NB4 (cell line): ENCODE measurements at places on chromosomes 11 and 22.

DNA sequence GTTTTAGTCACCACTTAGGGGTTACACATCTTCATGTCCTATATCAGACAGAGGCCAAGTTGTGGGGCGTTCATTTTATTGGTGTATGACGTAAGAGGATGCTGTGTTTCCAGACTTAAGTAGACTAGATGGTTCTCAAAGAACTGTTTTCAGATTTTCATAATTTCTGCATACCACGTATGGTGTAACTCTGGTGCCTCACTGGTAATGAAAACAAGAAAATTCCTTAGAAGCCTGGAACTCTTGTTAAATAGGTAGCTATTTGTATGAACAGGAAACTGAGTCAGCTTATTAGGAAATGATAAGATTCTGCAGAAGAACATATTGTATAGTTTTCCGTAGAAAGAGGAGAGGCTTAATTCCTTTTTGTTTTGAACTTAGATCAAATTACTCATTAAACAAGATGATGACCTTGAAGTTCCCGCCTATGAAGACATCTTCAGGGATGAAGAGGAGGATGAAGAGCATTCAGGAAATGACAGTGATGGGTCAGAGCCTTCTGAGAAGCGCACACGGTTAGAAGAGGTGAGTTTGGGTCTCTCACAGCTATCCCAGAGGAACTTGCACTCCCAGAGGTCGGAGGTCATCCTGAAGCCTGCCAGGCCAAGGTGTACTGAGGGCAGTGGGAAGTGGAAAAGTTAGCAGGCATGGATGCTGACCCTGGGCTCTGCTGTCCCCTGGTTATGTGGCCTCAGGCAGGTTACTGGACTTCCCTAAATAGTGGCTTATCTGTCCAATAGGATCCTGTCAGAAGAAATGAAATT is 3.9 kb downstream of the CDC45 start:
- peak; percentile 48 for DNase-seq

GRCh38 chr11:24093375-24093774 is 403.5 kb upstream of the LUZP2 start:
- no peak for DNase-seq

DNA sequence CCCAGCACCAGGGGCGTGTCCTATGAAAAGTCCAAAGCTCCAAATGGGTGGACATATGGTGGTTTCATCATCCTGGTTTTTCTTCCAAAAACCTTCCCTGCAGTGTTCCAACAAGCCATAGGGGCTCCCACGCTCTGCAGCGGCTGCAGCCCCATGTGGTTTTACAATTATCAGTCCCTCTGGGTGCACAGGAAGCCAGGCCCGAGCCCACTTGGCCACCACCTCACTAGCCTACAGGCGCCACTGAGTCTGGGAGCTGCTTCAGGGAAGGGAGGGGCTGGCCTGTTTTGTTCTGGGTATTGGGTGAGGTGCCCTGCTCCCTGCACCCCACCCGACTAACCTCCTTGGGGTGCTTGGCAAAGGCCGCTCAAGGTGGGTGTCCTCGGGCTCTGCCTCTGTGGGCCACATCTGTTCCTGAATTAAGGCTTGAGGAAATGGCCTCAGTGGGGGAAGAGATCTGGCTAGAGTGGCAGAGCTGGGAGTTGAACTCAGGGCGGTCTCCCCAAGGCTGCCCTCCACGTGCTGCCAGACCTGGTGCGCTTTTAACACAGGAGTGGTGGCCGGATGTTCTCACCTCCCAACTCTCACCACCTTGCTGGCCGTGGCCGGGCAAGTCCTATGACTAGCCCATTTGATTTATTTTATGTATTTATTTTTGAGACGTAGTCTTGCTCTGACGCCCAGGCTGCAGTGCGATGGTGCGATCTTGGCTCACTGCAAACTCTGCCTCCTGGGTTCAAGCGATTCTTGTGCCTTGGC is 5.3 kb upstream of the CDC42BPG start:
- no peak for DNase-seq

DNA sequence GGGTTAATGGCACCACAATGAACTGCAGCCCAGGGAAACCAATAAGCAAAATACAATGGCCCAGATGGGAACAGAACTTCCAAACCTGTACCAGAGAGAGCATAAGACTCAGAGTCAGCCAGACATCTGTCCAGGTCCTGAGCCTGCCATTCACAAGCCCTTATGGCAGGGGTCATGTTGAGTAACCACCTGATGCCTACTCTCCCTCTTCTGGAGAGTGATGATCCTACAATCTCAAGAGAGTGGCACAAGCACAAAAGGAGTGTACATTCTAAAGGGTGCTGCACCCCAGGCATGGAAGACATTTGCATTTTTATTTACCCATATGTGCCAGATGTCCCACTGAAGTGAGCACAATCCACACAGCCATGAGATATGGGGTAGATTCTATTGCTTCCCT is 10.6 kb downstream of the TENM4 start:
- DNase-seq, result no peak

DNA sequence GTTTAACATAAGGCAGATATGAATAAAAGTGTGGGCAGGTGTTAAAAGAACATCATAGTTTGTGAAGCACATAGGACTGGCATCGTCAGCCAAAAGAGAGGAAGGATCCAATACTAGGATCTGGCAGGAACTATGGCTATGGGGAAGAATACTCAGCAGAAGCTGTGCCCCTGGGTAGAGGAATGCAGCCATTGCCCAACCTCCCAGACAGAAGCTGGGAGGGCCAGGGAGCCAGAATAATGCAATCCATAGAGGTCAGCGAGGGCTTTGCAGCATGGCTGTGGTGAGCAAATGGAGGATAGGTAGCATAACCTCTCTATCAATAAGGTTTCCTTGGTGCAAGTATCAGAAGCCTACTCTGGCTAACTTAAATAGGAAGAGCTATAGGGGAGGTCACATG is 11.7 kb upstream of the CSTF3 start:
- DNase-seq, result no peak

DNA sequence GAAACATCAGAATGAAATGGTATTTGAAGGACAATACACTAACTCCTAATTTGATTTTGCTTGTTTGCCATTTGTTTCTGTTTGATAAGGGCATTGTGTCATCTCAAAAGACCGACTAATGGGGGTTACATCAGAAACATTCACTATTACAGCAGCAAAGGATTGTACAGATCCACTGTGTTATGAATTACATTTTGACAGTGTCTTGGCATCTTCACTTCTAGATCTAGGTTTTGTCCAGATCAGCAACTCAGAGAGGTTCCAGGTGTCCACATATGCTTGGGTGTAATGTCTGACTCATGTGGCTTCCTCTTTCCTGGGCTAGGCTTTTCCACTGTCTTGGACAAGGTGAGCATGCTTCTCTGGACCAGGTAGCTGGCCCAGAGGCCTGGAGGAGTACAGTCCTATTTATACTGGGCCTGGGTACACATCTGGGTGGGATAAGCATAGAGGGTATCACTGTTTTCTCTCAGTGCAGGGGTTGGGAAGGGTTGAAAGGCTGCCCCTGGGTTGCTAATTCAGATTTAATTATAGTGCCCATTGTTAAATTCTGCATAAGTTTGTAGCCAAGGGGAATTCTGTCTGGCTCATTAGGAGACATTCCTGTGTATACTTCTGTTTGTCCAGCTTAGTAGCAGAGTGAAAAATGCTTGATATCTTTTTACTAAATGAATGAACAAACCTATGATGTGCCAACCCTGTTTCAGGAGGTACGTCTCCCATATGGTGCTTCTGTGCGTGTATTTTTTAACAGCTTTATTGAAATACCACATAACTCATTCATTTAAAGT is 23.8 kb downstream of the DDI1 start:
- no peak for DNase-seq

DNA sequence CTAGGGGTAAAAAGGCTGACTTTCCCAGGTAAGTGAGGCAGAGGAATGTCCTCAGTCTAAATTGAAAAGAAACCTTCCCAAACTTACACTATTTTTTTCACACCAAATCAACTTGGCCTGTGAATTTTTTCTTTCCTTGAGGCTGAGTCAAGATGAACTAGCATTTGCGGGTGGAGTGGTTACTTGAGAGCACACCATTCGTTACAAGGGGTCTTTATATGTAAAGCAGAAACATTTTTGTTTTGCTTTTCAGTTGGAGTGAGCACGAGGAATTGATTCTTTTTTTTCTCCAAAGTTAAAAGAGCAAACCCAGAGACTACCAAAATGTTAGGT is 36.4 kb downstream of the MAML2 start:
- no peak for DNase-seq

DNA sequence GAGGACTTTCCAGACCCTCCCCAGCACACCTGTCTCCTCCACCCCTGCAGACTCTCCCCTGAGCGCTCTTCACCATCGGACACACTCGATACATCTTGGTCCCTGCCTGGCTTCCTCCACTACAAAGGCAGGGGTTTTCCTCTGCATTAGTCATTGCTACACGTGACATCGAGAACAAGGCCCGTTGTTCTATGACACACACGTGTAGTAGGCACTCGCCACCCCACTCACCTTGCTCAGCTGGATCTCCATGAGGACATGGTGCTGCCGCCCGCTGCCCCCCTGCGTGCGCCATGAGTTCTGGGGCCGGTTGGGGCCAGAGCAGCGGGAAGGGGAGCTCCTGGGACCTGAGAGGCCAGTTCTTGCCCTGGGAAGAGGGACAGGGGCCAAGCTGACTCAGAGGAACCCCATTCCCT is 16.7 kb downstream of the ATG2A start:
- DNase-seq, result no peak

DNA sequence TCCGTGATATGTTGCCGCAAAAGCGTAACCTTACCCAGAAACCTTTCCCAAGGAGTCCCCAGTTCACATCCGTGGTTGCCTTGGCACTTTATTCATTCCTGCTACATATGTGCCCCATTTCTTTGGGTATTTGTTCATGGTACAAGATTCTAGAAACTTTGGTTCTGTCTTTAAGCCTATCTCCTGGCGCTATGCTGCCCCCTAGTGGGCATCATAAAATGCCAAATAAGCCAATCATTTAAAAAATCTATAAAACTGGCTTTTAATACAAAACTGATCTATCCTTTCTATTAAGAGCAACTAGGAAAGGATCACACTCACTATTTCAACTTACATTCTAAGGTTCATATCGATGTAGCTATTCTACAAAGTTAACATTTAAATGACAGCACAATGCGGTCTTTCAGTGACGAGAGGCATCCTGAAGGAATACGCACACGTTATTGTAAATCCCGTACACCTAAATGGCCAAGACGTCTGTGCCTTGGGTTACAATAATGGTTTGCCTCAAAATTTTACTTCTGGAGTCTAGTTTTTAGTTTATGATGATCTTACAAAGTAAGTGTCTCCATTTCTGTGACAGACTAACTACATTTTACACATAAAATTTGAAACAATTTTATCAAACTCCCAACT is 16.2 kb downstream of the PIWIL3 start:
- peak; percentile 61 for DNase-seq

DNA sequence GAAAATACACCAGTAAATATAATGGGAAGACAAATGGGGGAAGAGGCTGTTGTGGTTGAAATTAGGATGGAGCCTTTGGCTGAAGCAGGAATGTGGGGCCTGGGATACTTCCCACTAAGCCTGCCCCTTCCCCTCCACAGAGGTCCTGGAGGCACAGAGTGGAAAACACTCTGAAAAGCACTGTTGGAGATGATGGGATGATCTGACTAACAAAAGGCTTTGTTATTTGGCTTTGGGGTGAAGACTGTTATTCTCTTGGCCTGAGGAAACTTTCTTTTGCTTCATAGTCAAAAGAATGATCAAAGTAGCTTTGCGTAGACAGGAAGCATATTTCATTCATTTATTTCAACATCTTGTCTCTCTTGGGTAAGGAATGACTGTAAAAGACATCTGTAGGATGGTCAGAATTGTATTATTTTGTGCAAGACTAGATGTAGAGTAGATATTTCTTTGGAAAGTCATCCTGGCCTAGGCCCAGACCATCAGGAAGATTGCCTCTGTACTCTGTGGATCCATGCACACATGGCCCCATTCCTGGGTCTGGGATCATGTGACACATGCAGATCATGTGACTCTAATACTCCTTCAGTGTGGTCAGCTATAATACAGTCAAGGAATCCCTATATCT is 111.4 kb downstream of the SPON1 start:
- no peak for DNase-seq

DNA sequence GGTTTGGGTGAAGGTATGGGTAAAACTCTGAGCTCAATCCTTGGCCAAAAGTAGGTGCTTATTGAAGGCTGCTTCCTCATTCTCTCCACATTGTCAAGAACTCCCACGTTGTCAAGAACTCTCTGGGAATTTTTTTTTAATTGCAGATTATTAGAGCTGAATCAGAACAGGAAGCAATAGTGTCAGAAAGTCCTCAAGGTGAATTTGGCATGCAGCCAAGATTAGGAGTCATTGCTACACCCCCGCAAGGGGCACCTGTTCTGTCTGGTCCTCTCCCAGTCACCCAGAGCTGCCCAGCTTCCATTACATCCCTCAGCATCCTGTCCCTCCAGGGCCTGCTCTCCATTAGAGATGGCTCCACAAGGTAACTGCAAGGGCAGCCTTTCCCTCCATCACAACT is 996.5 kb downstream of the OPCML start:
- no peak for DNase-seq

DNA sequence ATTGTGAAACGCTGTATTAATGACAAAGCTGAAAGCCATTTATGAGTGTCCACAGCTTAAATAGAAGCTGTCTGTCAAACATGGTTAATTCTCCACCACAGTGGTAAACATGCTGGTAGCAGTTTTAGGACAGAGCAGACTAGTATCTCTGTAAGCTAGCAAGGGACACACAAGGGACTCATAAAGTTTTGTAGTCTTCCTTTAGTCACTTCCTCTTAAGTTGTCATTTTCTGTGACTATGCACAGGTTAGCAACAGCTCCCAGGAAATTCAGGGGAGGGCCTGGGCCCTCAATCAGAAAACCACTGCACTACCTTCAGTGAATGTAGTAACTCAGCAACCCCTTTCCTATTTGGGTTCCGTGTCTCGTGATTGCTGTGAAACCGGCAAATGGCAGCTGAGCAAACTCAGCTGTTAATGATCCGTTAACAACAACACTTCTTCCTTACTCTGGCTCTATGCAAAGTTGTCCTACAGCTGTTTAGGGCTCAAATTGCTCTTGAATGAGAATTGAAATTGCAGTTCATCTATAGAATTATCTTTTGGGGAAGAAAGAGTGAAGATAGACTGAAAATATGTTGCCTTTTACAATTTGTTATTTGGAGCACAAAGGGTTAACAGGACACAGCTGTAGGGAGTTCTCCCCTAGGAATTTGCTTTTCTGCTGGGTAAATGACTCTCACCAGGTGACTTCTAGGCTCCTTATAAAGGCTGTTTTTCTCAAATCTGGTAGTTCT is at the start of gene MMP26:
MMP26 (plus strand) TSS at position 731 of the 736 bp plus-strand sequence.
- peak; percentile 90 for DNase-seq

DNA sequence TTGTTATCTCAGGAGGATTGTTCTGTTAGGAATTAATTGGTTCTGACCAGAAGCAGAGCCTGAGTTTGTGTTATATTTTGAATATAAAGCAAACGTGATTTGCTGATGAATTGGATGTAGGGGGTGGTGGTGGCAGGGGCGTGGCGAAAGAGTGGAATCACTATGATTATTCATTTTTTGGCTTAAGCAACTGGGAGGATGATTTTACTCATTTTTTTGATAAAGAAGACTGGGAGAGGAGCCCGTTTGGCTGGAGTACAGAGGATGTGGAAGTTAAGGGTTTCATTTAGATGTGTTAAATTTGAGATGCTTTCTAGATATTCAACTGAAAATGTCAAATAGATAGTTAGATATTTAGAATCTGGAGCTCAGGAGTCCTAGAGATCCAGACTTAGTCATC is 83.4 kb upstream of the MYO18B start:
- no peak for DNase-seq
